ELR (cell line): ENCODE measurements at places on chromosomes 7 and 10.
A peak's percentile ranks its signal among the peaks of the same experiment; 100 is the strongest.

DNA sequence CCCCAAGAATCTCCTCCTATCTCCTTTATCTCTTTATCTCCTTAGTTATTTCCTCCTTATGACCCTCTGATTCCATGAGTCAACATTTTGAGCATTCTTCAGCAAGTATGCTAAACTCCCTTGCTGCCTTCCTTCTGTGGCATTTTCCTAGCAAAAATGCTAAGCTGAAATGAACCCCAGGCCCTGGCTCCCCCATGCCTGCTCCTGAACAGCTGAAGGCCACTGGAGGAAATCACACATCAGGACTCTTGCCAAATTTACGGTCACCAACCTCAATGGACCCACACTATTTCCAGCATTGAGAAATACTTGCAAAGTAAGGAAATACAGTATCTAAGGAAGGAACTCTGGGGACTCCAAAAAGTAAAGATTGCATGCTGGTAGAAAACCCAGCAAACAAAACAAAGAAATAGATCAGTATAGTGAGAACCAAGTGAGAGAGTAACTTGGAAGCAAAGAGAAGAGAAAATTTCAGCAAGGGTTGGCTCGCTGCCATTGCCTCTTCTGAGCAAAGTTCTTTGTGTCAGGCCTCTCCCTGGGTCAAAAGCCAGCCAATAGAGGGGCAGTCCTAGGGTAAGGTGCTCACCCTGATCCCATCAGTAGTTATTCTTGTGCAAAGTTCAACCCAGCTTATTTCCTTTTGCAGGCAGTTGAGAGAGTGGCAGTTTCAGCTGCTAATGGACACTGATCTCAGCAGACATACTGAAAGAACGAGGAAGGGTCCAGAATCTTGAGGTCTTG, 5.1 kb upstream of the PLEKHS1 start:
- DNase-seq: peak; percentile 62

DNA sequence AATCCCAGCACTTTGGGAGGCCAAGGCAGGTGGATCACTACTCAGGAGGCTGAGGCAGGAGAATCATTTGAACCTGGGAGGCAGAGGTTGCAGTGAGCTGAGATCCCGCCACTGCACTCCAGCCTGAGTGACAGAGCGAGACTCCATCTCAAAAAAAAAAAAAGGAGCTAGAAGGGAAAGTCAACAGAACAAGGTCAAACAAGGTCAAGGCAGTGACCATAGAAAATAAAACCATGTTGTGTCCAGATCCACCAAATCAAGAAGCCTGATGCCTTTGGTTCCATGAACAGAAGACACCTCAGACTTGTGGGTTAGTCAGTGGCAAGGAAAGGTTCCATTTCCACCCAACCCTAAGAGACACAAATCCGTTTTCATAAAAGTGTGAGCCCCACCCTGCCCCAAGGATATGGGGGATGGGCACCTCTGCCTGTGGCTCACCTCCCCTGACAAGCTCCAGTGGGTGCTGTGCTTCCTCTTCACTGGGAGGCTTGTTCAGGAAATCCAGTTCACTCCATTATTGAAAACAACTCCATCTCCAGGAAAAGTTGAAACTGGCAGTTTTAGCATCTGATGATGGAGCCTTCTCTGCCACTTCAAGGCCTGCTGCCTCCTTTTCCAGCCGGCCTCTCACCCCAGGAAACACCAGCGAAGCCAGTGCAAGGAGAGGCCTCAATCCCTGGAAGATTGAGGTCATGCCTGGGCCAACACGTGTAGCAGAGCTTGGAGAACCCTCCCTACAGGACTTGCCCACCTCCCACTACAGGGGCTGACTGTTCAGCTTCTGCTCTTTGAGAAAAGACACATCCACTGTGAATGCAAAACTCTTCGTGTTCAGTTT, 152.9 kb downstream of the NRF1 start:
- DNase-seq: no peak

GRCh38 chr7:66967029-66967428, 28.4 kb downstream of the SBDS start:
- no peak for DNase-seq

GRCh38 chr7:28071570-28071969, 109.0 kb downstream of the JAZF1 start:
- DNase-seq: peak; percentile 42

DNA sequence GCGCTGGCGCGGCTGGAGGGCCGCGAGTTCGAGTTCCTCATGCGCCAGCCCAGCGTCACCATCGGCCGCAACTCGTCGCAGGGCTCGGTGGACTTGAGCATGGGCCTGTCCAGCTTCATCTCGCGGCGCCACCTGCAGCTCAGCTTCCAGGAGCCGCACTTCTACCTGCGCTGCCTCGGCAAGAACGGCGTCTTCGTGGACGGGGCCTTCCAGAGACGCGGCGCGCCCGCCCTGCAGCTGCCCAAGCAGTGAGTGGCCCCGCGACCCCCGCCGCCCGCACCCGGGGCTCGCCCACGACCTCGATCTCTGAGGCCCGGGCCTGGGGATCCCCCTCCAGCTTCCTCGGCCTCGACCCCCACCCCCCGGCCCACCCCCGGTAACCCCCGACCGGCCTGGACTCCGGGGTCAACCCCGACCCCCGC, 537 bp downstream of the FOXK1 start:
- peak; percentile 62 for DNase-seq

GRCh38 chr7:102975854-102976253, 63.1 kb downstream of the LRRC17 start:
- no peak for DNase-seq

DNA sequence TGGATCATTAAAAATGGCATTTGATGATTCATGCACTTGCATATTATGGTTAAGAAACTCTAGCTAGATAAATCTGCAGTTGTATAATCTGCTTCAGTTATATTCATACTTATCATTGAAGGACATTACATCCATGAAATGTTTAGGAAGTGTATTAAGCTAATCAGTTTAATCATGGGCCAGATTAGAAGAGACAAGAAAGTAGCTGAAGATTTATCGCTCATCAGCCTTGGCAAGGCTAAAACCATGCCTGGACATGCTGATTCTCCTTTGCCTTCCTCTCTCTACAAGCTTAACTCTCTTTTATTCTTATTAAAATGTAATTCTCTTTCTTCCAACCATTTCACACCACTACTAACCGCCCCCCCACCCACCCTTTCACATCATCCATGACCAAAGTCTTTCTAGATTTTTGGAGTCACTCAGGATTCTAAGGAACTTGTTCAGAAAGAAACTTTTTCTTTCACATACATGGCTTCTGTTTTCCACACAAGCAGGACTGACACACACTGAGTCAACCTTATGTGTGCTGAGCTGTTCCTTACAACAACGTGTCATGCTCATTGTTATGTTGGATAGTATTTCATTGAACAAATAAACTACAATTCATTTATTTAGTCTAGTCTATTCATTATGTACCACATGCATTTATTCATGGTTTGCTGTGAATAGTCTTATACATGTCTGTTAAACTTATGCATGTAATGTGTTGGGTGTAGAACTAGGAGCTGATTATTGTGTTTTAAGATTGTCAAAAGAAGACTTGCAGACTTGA, 227.3 kb upstream of the SP8 start:
- DNase-seq: no peak

- peak; percentile 89 for DNase-seq
These were observed 86.8 kb downstream of the MKX start for GRCh38 chr10:27658788-27659187.

DNA sequence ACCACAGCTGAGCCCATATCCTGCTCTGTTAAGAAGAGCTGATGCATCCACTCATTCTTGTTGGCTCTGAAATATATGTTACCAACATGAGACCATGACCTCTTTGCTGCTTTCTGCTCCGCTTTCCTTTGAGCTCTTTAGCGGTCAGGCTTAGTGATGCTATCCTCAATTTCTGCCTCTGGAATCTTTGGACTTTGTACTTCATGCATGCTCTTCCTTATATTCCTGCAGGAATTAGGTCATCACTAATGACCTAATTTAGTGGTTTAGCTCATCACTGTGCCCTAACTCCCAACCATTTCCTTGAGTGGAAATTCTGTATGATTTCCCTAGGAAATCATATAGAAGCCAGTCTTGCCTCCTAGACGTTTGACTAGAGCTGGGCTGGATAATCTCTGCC, 119.5 kb downstream of the AOAH start:
- DNase-seq: peak; percentile 70

- no peak for DNase-seq
These were observed 69.7 kb downstream of the MRC1 start for GRCh38 chr10:17878896-17879295.

DNA sequence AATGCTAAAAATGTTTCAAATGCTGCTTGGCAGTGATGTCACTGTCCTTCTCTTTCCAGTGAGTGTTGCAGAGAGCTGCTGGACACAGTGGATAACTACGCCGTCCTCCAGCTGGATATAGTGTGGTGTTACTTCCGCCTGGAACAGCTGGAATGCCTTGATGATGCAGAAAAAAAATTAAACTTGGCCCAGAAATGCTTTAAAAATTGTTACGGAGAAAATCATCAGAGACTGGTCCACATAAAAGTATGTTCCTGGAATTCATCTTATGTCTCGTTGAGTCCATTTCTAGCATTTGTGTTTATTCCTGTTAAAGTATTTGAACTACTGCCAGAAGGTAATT, 25.2 kb downstream of the NUB1 start:
- peak; percentile 18 for DNase-seq

DNA sequence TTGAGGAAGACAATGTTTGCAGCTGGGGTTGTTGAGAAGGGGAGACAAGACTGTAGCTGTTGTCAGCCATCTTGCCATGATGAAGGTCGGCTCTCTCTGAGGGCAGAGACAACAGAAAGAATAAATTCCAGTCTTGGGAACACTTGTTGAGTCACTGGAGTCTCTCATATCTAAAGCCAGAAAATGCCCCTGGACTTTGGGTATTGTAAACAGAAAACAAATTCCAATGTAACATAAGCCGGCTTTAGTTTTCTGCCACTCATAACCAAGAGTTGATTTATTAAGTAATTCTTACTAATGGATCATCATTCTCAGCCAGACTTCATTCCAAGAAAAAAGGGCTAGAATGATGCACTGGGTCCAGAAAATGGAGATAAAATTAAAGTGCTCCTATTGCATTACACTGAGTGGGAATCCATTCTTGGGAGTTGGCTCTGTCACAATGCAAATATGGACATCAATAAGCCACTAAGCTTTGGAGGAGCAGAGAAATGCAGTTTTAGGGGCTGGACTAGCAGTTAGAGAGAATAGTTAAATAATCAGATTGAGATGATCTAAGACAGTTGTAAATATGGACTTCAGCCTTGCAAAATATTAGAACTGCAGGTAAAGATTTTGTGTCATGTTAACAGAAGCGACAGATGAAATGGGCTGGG, 78.9 kb downstream of the ADAM12 start:
- DNase-seq: no peak

DNA sequence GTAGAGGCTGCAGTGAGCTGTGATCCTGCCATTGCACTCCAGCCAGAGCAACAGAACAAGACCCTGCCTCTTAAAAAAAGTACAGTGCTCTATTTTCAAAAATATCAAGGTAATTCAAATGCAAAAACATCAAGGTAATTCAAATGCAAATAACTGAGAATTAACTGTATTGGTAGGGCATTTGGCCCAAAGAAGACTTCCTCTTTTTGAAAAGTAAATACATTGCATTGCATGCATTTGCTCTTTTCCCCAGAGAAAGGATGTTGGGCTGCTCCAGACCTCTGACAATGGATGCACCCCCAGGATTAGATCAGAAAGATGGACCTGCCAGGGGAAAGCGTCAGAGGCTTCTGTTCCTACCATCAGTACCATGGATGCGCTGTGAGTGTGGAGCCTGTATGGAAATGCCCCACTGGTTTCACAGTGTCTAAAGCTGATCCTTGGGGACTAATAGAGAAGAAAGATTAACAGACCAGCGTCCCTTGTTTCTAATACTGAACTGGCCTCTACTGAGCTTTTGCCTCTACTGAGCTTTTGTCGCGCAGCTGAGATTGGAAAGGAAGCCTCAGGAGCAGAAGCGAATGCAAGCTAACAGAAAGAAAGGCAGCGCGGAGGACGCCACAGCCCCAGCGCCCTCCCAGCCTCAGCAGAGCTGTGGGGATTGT, 93.5 kb upstream of the LYZL2 start:
- DNase-seq: no peak
